ENCODE measurements at places on chromosomes 2 and 18. TPM values are rescaled to one million over a fixed set of nuclear protein-coding genes. Genes with fewer than 3 reads are reported as not detected.

GRCh38 chr2:127535422-127535901, at the start of gene MYO7B:
Gene MYO7B (plus strand): TSS chr2:127535683. CDS start chr2:127559723, 24,040 bp downstream.
- no peak for DNase-seq

GRCh38 chr2:111703759-111704158, 180.2 kb downstream of the ANAPC1 start:
- no peak for DNase-seq

DNA sequence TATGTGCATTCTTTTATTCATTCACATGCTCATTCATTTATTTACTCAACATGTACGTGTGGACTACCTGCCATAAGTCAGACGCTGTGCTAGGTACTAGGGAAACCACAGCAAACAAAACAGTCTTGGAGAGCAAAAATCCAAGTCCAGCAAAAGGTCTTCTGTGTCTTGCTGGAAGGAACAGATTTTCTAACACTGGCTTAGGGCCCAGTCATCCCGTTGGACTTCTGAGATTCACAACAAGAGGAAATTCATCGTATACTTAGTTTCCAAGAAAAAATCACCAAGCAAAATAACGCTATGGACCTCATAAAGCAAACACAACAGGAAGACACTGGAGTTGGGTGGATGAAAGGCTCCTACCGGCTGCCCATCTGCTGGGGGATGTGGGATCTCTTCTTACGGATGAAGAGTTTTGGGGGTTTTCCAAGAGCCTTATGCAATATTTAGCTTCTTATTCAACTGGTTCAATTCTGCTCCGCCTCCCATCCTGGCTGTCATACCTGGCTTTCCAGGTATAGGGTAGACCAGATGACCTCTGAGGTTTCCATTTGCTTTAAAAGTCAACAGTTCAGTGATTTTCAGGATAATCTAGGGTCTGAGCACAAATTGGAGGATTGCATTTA, 262.7 kb downstream of the HAUS1 start:
- DNase-seq, result no peak

DNA sequence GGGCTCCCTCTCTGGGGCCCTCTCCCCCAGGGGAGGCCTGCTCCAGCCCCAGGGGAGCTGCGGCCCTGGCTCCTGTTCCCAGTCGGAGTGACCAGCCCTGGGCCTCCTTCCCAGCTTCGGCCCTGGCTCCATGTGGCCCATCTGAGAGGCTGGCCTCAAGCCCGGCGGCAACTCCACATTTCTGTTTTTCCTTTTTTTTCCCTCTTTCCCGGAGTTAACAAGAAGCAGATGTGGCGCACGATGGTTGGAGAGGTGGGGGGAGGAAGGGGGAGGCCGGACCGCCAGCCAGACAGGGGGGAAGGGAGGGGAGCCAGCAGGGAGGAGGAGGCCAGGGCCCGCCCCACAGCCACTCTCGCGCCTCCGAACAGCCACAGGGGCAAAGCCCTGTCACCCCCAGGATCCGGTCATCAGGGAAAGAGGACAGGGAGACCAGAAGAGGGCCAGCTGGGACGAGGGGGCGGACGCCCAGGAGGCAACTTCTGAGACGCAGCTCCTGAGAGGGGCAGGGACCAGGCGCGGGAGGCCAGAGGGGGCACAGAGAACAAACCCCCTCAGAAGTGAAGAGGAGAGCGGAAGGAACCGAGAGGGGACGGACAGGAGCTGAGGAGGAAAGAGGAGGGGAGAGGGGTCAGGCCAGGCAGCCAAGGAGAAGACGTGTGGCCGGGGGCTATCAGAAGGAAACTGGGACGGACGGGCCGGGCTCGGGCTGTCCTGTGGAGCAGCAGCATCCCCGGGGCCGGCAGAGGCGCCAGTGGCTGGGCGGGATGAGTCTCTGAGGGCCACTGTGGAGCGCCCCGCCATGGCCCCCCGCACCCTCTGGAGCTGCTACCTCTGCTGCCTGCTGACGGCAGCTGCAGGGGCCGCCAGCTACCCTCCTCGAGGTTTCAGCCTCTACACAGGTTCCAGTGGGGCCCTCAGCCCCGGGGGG, at the start of gene EMILIN1:
Gene EMILIN1 (plus strand): TSS at position 349 of the 928 bp plus-strand sequence. CDS start 451 bp downstream, at position 800.
- DNase-seq, result no peak

DNA sequence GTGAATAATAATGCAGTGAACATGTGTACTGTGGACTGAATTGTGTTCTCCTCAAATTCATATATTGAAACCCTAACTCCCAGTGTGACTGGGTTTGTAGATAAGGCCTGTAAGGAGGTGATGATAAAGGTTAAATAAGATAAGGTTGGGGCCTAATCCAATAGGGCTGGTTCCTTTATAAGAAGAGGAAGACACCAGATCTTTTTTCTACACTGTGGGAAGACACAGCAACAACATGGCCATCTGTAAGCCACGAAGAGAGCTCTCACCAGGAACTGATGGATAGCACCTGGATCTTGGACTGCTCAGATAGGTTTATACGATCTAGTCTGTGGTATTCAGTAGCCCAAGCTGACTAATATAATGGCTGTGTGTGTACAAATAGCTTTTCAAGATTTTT, 66.8 kb downstream of the BMPR2 start:
- DNase-seq, result no peak

Gene SERPINB5
- 141 TPM for total RNA-seq

Gene DYSF
- total RNA-seq, result 10.1 TPM

GRCh38 chr18:48024009-48024512, 93.6 kb upstream of the SMAD2 start:
- DNase-seq, result no peak

GRCh38 chr2:181984060-181984459, 1.6 kb upstream of the PPP1R1C start:
- DNase-seq, result no peak

Gene PREB
- total RNA-seq, result 57.5 TPM

Gene KHK
- total RNA-seq, result 9.3 TPM

GRCh38 chr2:215695861-215696260, 260.0 kb upstream of the FN1 start:
- DNase-seq, result no peak

- DNase-seq, result no peak
These were observed 15.7 kb downstream of the PRELID3A start for GRCh38 chr18:12423393-12423792.

- DNase-seq, result no peak
These were observed 76.4 kb downstream of the EPHA4 start for GRCh38 chr2:221495731-221496130.

GRCh38 chr18:26022585-26022984, 67.8 kb downstream of the SS18 start:
- DNase-seq, result no peak

- no peak for DNase-seq
These were observed 43.0 kb upstream of the FZD5 start for GRCh38 chr2:207812726-207813080.

DNA sequence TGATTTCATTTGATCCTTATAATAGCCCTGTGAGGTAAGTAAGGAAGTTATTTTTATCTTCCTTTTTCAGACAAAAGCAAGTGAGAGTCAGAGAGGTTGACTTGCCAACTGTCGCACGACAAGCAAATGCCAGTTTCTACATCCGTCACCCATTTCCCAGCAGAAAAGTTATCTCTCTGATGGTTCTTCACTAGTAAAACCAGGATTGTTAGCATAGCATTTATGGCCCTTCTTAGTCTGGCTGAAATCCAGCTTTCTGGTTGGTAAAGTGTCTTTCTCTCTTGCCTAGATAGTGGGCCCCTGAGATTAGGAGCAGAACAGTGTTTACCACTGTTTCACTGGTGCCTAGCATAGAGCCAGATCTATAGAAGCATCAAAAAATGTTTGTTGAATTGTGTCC, 7.1 kb upstream of the XDH start:
- DNase-seq, result no peak

DNA sequence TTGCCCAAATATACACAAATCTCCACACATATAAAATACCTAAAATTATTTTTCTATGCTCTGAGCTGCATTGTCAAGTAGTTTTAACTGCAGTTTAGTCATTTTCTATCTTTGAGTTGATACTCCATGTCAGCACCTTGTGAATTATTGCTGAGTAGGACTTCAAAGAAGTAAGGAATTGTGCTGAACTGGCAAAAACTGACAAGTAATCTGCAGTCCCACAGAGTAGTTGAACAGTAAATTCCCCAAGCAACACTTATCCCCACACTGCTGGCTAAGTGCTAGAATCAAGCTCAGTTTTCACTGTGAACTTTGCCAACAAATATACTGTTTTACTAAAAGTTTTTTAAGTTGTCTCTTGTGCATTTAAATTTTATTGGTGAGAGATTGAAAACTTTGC, 141.8 kb upstream of the ST6GAL2 start:
- no peak for DNase-seq

Gene HRH4
- total RNA-seq, result not detected

- DNase-seq, result no peak
These were observed 51.2 kb downstream of the CLASP1 start for GRCh38 chr2:121598087-121598486.

- DNase-seq, result no peak
These were observed 1041.4 kb upstream of the FANCL start for GRCh38 chr2:59282374-59283057.

GRCh38 chr18:49135877-49136276, 185.1 kb upstream of the SMAD7 start:
- DNase-seq, result no peak

Gene DNAH6
- 0.49 TPM for total RNA-seq

Gene ING5
- 41.5 TPM for total RNA-seq

- no peak for DNase-seq
These were observed 105.7 kb upstream of the MGAT5 start for GRCh38 chr2:134148172-134148571.

Gene IL1R2
- total RNA-seq, result 63.3 TPM

GRCh38 chr2:15599994-15600393, 8.3 kb downstream of the DDX1 start:
- no peak for DNase-seq
